ENCODE measurements at places on chromosomes 1 and 21. TPM values are rescaled to one million over a fixed set of nuclear protein-coding genes. Genes with fewer than 3 reads are reported as not detected.

DNA sequence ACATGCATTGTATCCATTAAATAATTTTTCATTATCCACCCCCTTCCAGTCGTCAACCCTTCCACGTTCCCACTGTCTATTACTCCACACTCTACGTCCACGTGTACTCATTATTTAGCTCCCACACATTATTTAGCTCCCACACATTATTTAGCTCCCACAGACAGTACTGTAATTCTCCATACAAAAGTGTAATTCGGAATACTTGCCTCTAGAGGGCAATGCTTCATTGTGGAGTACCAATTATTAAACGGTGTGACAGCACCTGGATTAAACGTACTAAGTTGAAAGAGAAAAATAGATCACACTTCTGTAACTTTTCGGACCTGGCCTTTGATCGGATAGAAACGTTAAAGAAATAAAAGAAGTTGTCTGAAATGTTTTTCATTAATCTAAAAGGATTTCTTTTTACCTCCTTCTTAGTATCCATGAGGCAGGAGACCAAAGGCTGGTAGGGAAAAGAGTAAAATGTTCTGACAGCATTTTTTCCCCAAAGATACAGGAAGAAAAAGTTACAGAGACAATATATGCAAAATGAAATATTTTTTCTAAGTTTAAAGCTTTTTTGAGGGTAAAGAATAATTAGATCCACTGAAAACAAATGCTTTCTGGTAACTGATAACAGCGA is 99.2 kb downstream of the LHX8 start:
- DNase-seq: no peak

DNA sequence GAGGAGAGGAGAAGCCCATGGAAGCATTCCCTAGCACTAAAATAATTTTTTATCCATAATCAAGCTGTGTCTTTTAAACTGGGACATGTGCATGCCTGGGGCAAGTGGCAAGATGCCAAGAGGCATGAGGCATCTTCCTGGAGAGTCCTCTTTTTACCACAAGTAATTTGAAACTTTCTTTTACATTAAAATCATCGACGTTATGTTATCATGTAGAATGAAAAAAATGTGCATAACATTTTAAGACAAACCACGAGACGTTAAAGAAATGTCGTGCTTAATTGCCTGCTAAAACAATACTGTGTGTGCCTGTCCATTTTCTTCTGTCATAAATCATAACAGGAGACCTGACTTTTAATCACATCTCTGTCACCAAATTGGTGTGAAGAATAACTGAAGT is 1.5 kb downstream of the STYXL2 start:
- DNase-seq: no peak

DNA sequence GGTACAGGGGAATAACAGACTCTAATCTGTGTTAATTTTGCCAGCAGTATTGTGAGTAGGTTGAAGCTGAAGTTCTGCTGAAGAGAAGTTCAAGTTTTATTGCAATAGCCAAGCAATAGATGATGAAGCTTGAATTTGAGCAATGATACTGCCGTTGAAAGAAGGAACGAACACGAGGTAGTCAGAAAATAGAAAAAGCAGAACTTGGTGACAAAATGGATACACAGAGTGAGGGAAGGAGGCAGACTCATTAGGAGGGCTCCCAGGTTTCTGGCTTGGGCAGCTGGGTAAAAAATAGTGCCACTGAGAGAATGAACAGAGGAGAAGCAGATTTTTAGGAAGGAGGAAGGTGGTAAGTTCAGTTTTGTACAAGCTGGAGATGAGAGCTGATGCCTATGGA is 22.3 kb upstream of the AGO1 start:
- no peak for DNase-seq

DNA sequence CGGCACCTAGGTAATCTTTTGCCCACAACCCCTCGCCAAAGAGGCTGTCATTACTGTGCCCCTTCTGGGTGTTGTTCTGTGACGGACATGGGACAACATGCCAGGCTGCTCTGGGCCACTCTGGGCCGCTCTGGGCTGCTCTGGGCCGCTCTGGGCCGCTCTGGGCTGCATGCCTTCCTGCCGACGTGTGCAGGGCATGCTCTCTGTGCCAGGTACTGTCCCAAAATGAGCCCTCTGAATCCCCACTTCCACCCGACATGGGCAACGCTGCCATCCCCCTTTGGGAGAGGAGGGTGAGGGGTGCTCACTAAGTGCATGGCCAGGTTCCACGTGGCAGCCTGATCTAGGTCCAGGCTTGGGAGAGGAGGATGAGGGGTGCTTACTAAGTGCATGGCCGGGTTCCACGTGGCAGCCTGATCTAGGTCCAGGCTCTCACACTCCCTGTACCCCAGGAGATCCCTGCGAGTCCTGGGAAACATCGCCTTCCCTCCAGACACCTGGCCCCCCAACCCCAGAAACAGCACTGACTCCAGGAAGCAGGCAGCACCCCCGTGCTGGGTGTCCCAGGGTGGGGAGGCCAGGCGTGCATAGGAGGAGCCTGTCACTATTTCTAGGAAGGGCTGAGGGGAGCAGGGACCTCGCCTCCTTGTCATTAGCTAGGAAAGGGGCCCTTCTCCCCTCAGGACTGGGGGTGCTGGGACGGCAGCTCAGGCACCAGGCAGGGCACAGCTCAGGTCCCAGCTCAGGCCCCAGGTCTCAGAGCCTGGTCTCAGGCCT is 16.5 kb downstream of the TTC34 start:
- DNase-seq: no peak

- no peak for DNase-seq
Measured at GRCh38 chr1:115166531-115167091, 77.3 kb upstream of the TSPAN2 start.

- DNase-seq: no peak
Measured at GRCh38 chr1:41823471-41823870, 95.3 kb downstream of the HIVEP3 start.

DNA sequence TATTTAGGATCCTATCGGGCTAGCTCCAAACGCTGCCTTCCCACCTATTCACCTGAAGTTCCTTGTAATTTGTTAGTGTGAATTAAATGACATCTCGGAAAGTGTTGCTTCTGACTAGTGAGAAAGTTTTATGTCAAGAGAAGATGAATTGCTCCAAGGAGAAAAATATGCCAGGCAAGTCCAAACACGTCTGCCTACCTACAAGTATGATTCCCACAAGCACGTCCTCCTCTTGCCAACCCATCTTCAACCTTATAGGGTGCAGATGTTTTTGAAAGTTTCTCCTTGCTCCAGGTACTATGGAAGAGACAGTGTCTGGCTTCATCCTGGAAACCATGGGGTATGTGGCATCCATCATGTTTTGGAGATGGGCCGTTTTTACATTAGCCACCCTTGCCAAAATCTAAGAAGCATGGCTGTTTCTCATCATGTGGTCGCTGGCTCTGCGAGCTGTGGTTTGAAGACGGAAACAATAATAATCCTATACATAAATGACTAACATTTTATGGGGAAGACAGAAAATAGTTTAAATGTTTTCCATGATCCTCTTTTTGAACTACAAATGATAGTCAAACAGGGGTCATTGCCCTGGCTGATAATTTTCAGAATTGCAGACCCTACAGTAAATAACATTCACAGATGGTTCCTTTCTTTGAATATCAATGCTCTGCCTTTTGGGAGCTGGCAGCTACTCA is 505.8 kb downstream of the SMYD3 start:
- DNase-seq: no peak

Gene FOXE3
- not detected for total RNA-seq

GRCh38 chr1:53320646-53321045 is 7.2 kb downstream of the LRP8 start:
- DNase-seq: no peak

Gene ANKRD45
- total RNA-seq: not detected

Gene ZMYND12
- total RNA-seq: 0.82 TPM

Gene CRP
- 0.96 TPM for total RNA-seq

Gene CHRM3
- 3.0 TPM for total RNA-seq

DNA sequence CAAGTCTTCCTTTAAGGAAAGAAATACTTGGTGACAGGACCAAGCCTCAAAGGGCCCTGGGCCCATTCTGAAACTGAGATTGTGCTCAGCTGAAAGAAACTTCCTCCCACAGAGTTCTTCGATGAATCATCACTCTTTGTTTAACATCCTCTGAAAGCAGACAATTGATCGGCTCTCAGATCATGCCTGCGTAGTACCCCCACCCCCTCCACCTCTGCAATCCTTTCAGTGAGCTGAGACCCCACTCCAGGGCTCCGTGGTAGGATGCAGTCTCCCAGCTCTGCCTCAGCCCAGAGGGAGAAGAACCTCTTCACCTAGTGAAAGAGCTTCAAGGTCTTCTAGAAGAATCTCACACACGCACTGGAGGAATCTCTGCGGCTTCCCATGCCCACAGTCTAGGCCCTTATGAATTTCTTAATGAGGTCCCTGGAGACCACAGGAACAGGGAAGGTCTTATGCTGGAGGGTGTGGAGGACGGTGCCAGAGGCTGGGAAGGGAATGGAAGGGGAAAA is 104.9 kb upstream of the SOD1 start:
- no peak for DNase-seq

GRCh38 chr1:159509440-159510228 is 26.2 kb downstream of the OR10J5 start:
- DNase-seq: no peak

GRCh38 chr1:87717157-87717670 is 388.5 kb downstream of the LMO4 start:
- DNase-seq: no peak

DNA sequence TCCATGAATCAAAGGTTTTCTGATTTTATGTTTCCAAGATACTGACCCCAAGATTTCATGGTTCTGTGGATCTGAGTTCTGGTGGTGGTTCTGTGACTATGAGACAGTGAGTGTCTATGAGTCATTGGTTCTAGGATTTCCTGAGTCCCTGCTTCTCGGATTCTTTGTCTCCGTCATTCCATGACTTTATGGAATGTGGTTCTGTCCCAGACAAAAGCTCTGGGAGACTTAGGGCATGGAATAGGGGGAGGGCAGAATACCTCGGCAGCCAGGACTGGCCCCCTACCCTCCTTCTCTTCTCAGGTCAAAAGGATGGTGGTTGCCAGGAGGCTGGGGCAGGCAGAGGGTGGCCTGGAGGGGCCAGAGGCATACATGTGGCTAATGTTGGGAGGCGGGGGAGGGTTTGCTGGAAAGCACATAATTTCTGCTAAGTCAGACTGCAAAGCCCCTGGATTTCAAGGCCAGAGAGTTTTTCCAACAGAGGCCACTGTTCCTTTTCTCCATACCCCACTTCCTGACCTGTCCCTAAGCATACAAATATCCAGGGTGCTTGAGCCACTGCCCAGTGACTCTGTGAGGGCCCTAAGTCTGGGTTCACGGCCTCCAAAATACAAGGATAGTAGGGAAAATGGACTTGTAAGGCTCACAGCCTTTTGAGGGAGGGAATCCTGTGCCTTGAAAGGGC is 17.2 kb downstream of the CDCP2 start:
- DNase-seq: no peak

GRCh38 chr1:170666541-170667254 is 2.8 kb downstream of the PRRX1 start:
- no peak for DNase-seq

GRCh38 chr1:42454403-42454802 is 1.4 kb downstream of the ZMYND12 start:
- no peak for DNase-seq

Gene GPR3
- total RNA-seq: 1.3 TPM

DNA sequence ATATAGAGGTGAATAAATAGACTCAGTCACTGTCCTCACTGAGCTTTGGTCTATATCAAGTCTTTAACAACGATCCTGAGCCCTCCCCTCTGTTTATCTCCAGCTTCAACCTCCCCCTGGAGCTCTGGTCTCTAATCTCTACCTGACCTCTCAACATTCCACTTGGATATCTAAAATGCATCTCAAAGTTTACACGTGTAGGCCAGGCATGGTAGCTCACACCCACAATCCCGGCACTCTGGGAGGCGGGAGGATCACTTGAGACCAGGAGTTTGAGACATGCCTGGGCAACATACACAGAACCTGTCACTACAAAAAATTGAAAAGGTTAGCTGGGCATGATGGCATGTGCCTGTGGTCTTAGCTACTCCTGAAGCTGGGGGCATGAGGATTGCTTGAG is 53.4 kb downstream of the GADD45A start:
- DNase-seq: no peak

DNA sequence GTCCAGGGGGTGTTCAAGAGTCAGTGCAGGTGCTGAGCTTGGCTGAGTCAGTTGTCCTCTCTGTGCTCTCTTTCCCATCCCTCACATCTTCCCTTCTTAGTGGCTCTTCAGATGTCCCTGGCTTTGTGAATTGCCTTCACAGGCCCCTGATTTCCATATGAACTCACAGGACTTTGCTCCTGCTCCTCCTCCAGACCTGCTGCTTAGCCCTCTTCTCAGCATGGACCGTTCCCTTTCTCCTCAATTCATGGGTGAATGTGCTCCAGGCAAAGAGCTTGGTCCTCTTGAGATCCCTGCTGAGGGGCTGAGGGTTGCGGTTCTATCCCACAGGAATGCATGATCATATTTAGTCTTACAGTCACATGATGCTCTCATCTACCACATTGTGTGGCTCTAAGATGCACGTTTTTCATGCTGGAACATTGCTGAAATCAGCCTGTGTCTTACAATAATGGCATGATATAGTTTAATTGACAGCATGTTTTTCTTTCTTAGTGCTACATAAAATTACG is 30.5 kb downstream of the CACNA1E start:
- DNase-seq: no peak

GRCh38 chr1:234286206-234286605 is 87.0 kb upstream of the COA6 start:
- no peak for DNase-seq

Gene PLPPR4
- total RNA-seq: 0.84 TPM

GRCh38 chr21:39182484-39183271 is 573 bp downstream of the PSMG1 start:
- no peak for DNase-seq

Gene ATP1A2
- 45.5 TPM for total RNA-seq

Gene OR1C1
- not detected for total RNA-seq

GRCh38 chr21:41326414-41327080 is 9.9 kb downstream of the FAM3B start:
- DNase-seq: no peak

Gene ACP6
- total RNA-seq: 2.4 TPM

GRCh38 chr21:46424039-46424591 is 34.6 kb upstream of the DIP2A start:
- no peak for DNase-seq

- DNase-seq: no peak
Measured at GRCh38 chr1:66172272-66172671, 361.7 kb upstream of the SGIP1 start.

GRCh38 chr1:10340930-10341590 is 57.8 kb upstream of the PGD start:
- DNase-seq: no peak

- DNase-seq: no peak
Measured at GRCh38 chr1:206538901-206539640, 31.7 kb downstream of the RASSF5 start.

Gene VHLL
- not detected for total RNA-seq

DNA sequence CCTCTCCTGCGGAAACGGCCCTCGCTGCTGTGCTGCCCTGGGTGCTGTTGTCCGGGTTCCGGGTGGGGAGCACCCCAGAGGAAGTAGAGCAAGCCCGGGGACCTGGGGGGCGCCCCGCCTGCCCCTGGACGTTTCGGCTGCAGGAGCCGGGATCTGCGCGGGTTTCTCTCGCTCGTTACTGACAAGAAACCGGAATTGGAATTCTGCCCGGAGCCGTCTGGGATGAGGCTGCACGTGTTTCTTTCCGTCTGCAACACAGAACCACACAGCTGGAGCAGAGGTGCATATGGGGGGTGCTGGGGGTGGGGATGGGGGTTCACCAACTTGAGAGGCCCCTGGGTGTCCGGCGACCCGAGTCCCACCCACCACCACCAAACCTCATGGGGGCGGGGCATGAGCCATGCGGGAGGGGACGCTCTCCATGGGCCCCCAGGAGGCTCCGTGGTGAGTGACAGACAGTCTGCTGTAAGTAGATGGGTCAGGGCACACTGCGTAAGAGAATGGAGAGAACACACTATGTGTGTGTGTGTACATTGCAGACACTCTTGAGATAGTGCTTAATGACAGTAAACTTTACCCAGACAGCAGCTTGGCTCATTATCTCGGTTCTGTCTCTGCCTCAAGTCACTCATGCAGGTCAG is 261.4 kb upstream of the C1orf174 start:
- DNase-seq: no peak

Data from omental fat pad (tissue), 4 donors.